MCF 10A (cell line): ENCODE measurements at places on chromosomes 12 and 14. TPM values are rescaled to one million over a fixed set of nuclear protein-coding genes. Genes with fewer than 3 reads are reported as not detected.

The SVOP gene
- total RNA-seq, result not detected in 2 replicates

The TMPRSS12 gene
- not detected in 2 replicates for total RNA-seq

The SLC17A8 gene
- not detected in 2 replicates for total RNA-seq

The DPY19L2 gene
- not detected in 2 replicates for total RNA-seq

The NOC4L gene
- 24.2 and 32.0 TPM in 2 replicates for total RNA-seq

The NFATC4 gene
- total RNA-seq, result 0.23 and 1.7 TPM in 2 replicates
